Urothelium cell line (cell line): ENCODE measurements at places on chromosomes 1 and 21.

DNA sequence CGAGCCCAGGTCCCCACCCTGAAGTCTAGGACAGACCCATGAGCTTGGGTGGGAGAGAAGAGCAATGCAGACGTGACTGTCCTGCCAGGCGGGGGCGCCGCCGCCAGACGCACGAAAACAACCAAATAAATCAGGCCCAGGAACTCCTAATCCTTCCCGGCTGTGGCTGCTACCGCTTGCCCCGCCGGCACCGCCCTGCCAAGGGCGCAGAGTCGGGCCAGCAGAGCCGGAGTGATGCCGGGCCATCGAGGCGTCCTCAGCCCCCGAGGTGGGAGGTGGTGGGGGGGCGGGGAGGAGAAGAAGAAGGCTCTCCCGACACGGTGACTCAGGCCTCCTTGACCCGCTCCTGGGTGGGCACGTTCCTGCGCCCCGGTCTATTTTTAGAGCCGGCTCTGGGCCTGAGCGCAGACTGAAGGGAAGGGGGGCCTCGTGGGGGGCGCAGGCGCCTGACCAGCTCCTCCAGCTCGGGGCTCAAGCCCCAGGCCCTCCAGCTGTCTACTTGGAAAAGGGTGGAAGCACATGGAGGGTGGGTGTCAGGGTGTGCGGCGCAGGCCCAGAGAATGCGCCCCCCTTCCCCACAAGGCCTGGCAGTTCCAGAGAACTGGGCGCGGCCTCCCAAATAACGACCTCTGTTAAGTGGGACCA, 10.7 kb upstream of the COL16A1 start:
- DNase-seq, result peak; percentile 61

GRCh38 chr1:150545486-150546032, 3.6 kb upstream of the ADAMTSL4 start:
- DNase-seq, result no peak

GRCh38 chr1:82706741-82707140, 906.0 kb downstream of the ADGRL2 start:
- DNase-seq, result no peak

GRCh38 chr1:111961016-111961415, 28.5 kb downstream of the KCND3 start:
- no peak for DNase-seq

DNA sequence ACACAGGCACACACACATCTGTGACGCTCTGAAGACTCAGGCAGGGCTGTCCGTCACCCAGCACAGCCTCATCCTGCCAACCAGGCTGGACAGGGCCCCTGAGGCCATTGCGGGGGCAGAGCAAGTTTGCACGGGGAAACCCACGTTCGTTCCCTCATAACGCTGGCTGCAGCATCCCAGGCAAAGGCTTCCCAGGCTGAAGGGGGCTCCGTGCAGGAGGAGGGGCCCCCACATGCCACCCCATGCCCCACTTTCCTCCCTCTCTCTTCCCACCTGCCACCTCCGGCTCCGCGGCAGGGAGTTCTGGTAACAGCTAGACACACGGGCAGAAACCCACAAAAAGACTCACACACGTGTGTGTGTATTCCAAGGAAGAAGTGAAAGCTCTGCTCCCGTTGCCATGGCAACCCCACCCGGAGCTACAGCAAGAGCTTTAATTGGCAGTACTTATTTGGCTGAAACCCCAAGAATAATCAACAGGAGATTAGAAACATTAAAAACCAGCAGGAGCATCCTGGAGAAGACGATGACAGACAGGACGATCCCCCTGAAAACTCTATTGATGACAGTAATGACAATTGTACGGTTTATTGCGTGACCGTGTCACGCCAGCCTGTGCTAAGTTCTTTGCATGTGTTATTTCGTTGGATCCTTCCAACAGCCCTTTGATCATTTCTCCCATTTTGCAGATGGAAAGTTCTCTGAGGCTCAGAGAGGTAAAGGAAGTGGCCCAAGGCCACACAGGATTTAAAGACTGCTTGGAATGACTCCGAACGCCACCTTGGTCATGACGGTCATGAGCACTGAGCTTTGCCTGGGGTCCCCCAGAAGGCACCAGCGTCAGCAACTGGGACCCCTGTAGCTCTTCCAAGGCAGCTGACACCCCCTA, 247.1 kb downstream of the NPHP4 start:
- DNase-seq, result no peak

DNA sequence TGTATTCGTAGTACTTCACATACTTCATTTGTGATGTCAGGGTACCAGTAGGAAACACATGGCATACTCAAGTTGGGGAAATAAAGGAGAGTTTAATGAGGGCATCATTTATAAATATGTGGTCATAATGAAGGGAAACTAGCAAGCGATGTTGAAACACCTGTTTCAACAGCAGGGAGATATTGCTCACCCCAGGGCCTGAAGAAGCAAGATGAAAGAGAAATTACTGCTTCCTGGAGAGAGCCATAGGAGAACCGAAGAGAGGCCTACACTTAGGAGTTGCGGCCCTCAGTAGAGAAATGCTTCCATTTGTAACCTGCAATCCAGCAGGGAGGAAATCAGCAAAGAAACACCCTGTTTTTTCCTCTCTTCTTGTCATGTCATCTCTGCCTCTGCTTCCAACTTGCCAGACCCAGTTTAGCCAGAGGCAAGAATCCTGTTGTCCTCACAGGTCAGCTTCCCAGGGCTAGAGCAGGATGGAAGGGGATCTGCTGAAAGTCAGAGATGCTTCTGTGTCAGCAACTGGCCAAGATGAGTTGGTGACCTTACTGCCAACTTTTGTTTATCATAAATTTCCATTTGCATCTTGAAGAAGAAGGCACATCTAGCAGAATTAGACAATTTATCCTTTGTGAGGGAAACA, 67.6 kb upstream of the TSPAN2 start:
- DNase-seq, result no peak

DNA sequence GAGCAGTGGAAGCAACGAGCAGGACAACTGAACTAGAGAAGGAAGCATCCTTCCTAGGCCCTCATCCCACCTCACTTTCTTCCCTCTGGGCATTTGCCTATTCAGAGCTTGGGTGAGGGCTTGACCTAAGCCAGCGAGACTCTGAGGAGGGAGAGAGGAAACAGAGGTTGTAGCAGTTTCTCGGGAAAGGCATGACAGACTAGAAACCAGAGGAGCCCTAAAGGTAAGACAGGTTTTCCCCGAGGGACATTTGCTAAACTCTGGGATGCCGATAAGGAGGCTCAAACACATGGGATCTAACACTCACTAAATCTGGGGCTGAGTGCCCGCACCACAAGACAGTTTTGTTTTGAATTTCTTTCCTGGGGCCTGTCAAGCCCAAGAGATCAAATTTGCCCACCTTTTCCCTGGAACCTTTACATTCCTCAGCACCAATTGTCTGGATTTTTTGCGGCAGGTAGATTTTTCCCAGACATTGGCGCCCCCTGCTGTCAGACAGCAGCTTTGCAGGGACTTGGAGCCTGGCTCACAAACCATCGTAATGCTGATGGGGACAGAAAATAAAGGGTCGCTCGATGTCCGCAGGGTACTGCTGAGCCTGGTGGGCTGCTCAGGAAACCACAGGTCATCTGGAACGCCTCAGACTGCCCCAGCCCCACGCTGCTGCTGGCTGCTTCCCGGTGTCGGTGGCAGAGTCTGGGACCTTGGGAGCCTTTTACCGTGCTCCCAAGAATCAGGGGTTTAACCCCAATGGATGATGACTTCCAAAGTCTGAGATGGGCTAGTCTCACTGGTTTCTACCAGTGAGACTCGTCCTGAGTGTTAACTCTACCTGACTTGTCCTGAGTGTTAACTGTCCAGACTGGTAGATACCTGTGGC, 23.4 kb upstream of the TSPAN2 start:
- peak; percentile 61 for DNase-seq

GRCh38 chr21:37986751-37987399, 70.6 kb upstream of the KCNJ6 start:
- no peak for DNase-seq

GRCh38 chr1:84582802-84583587, 8.8 kb upstream of the CTBS start:
- DNase-seq, result no peak
